Hematopoietic multipotent progenitor cell treated with erythropoietin and hydrocortisone succinate and interleukin-3 and kit ligand, for 17 days (in vitro differentiated cells): ENCODE measurements at places on chromosomes 1 and 21.

GRCh38 chr1:166166329-166166697 lies 488 bp downstream of the FAM78B start:
- DNase-seq: no peak

GRCh38 chr1:26790551-26790953 lies 2.8 kb downstream of the PIGV start:
- no peak for DNase-seq

GRCh38 chr1:51158263-51158662 lies 56.2 kb downstream of the C1orf185 start:
- DNase-seq: no peak

GRCh38 chr1:43753422-43753821 lies 46.1 kb downstream of the ST3GAL3 start:
- DNase-seq: no peak

DNA sequence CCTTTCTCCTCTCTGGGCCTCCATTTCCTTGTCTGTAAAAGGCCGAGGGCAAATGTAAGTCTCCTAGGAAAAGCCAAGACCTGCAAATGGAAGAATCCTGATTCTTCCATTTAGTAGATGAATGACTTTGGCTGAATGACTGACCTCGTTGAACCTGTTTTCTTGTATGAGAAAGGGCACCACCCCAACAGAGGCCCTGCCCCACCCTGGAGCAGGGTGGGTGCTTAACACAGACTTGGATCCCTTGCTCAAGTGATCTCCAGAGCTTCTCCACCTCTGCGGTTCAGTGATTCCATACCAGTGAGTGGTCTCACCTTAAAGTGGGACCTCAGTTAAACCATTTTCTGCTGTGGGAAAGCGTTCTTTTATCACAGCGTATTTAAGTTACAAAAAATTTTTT lies 39.0 kb upstream of the GUCA2B start:
- DNase-seq: no peak

- DNase-seq: no peak
Measured at GRCh38 chr1:29664711-29665110, 428.4 kb downstream of the PTPRU start.

DNA sequence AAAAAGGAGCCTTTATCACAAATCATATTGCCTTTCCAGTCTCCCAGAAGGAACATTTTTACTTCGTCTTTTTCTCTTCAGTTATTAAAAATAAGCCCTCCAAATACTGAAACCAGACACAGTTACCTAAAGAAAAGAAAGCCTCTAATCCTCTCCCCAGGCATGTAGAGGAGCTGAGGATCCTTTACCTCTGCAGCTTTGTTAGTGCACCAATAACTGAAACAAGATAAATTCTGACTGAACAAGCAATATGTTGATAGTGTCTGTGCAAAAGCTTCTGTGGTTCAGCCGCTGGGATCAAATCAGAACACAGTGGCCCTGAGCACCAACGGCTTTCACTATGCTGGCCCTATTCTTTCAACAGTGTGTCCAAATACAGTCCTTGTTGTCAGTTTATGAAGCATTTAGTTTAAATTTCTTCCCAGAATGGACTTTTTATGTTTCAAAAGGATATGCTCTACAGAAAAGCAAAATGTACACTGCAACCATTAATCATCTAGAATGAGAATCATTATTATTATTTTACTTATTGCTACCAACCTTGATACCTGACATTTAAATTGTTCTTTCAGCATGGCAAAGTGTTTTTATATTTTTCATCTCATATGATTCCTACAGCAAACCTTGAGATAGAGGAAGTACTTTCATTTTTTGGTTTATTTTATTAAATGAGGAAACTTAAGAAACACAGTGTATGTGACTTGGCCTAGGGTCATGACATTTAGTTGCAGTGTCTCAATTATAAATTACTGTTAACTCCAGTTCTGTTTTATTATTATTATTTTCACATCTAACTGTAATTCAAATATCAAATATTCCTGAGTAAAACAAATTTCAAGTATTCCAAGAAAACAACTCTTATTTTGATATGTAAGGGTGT lies 217.9 kb downstream of the NEGR1 start:
- no peak for DNase-seq

DNA sequence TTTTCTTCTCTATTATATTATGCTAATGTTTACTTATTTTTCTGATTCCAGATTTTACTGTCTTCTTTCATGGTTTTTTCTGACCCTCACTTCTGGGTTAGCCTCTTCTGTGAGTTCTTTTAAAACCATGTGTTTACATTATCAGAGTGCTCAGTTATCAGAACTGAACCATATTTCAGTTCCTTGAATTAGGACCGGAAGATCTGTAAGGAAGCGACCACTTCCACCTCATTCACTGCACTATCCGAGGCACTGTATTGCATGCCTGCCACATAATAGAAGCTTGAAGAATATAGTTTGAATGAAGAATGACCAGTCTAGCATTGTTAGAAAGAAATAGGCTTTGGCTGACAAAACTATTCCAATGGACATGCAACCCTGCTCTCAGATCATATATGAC lies 281.0 kb upstream of the DEPDC1 start:
- DNase-seq: no peak

DNA sequence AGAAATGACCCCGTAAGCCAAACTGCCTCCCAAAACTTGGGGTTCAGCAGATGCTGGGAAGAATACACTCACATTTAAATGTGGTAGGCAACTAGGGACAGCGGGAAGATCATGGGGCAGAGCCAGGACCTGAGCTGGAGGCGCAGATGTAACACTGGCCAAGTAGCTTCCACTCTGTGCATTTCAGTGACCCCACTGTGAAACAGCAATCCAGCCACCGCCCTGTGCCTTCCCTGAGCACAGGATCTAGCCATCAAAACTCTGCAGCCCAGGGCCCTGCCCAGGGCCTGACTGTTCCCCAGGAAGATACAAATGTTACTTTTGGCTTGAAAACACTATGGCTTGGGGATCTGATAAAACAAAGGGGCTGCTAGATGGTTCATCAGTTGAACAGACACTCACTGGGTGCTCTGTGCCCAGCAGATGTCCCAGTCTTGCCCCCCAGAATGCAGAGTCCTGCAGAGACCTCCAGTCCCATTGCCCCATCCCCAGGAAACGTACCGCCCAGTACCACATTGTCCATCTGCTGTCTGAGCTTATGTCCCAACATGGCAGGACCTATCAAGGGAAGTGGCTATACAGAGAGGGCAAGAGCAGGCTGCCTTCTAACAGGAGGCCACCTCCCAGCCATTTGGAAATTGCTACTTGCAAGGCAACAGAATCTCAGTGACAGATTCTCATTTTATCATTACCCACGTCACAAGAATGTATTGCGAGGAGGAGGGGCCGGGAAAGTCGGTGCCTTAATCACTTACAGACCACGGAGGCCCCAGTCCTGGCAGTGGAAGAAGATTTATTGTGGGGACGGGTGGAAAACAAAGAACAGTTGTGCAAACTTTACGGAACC lies 124.0 kb downstream of the DMRTB1 start:
- no peak for DNase-seq

GRCh38 chr1:53155534-53155933 lies 13.1 kb upstream of the SLC1A7 start:
- no peak for DNase-seq

DNA sequence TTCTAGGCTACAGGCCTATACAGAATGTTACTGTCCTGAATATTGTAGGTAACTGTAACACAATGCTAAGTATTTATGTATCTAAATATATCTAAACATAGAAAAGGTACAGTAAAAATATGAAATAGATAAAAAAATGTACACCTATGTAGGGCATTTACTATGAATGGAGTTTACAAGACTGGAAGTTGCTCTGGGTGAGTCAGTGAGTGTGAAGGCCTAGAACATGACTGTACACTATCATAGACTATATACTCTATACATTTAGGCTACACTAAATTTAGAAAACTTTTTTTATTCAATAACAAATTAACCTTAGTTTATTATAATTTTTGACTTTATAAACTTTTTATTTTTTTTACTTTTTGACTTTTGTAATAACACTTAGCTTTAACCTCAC lies 136.9 kb downstream of the DUSP10 start:
- no peak for DNase-seq

- DNase-seq: no peak
Measured at GRCh38 chr21:21064353-21064752, 66.1 kb downstream of the NCAM2 start.
